ENCODE measurements at places on chromosomes 16 and 17. TPM values are rescaled to one million over a fixed set of nuclear protein-coding genes. Genes with fewer than 3 reads are reported as not detected.

SLC9A5 gene
- 2.1 TPM for total RNA-seq

CACNA1G gene
- 0.28 TPM for total RNA-seq

FAM20A gene
- 0.67 TPM for total RNA-seq

NACA2 gene
- total RNA-seq = not detected

KRTAP4-6 gene
- not detected for total RNA-seq

- no peak for DNase-seq
These were observed 15.9 kb upstream of the HSBP1 start for GRCh38 chr16:83791916-83792315.

DNA sequence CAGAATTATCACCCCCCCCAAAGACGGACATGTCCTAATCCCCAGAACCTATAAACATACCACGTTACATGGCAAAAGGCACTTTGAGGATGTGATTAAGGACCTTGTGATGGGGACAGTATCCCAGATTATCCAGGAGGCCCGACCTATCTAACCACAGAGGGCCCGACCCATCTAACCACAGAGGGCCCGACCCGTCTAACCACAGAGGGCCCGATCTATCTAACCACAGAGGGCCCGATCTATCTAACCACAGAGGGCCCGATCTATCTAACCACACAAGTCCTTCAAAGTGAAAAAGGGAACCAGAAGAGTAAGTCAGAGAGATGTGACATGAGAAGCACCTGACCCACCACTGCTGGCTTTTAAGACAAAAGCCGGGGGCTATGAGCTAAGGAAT, 56.8 kb downstream of the ANKFY1 start:
- no peak for DNase-seq

DNA sequence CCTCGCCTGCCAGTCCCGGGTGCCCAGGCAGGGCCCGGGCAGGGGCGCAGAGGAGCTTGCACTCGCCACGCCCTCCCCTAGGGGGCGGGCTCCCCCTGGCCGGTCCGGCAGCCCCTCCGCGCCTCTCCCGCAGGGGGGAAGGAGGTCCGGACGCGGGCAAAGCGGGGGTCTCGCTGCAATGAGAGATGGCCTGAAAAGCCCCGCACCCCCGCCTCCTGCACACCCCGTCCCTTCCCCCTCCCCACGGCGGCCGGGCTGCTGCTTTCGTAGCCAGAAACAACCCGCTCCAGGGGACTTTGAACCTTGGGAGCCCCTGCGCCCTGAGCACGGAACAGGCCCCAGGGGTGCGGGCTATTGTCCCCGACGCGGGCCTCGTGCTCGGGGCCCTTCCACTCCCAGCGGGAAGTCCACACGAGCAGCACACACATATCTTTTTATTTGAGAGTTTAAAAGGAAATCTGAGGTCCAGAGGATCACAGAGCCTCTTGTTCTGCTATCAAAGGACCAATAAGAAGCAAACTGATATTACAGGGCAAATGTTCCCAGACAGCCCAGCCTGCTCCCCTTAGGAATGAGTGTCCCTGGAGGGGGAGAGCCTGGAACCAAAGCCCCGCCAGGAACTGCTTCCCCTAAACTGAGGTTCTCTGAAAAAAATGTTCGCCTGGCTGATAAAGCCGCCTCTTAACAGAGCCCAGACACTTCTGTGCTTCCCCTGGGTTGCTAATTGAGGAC, 5.8 kb upstream of the CBX4 start:
- DNase-seq = peak; percentile 70

DNA sequence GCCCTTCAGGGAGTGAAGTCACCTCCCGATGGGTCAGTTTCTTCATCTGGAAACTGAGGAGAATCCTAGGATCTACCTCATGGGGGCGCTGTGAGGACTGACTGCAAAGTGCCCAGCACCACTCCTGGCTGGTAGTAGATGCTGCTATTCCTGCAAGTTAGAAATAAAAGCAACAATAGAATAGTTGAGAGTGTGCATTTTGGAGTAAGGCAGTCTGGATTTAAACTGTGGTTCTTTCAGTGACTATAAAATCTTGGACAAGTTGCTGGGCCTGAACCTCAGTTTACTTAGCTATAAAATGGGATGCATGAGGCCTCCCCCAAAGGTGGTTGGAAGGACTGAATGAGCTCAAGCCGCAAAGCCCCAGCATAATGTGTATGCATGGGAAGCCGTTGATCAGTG, 70.6 kb downstream of the CYB5B start:
- peak; percentile 59 for DNase-seq

DNA sequence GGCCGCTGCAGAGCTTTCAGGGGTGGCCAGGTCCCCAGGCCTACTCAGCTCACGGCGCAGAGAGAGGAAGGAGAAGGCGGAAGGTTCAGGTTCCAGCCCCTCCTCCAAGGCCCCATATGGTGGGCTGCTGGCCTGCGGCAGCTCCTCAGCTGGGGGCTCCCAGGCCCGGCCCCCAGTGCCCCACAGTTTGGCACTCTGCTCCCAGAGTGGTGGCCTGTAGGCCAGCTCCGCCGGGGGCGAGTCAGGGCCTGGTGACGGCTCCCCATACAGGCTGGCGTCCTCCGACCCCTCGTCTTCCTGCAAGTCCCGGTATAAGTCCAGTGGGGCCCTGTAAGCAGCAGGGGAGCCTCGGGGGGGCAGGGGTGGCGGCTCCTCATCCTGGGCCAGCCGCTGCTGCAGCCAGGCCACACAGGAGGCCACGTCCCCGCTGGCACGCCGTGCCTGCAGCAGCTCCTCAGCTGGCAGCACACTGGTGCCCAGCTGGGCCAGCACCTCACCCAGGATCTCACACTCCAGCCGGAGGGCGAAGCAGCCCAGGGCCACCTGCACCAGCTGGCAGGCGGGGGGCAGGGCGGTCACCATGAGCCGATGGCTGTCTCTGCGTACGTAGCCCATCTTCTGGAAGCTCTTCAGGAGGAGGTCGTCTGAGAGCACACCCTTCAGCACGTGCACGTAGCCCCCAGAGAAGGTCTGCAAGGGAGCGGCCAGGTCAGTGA, 3.7 kb downstream of the SPATA2L start:
- no peak for DNase-seq

DNA sequence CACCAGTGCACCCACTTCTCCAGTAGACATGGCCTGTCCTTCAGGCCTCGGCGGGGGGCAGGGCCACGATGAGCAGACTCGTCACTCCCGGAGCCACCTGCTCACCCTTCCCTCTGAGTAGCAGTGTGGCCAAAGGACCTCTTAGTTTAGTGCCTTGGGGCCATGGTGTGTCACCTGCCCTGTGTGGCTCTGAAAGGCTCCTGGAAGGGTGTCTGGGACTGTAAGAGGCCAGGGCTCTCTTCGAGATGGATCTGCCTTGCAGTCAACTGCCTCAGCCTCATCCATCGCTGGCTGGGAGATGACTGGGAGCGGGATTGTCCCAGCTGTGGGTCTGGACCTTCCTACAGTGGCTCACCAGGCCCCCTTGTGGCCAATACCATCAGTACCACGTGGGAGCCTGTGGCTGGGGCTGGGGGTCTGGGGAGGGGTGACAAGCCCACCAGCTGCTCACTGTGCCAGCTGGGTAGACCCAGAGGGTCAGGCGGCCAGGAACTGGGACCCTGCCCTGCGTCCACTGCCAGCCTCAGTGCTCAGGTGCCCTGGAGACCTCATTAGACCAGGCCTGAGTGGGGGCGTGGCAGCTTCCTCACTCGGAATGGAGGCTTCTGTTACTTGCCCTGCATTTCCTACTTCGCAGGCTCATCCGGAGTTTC, 133.4 kb downstream of the OR1D5 start:
- DNase-seq = peak; percentile 52

Measured in adrenal gland (tissue), 19 donors.